ENCODE measurements at places on chromosomes 5 and 9. TPM values are rescaled to one million over a fixed set of nuclear protein-coding genes. Genes with fewer than 3 reads are reported as not detected.

Gene IFNB1
- not detected for total RNA-seq

Gene NTNG2
- total RNA-seq: 0.95 TPM

Gene FIBCD1
- not detected for total RNA-seq

Gene PTAR1
- 19.8 TPM for total RNA-seq

Gene SLCO6A1
- total RNA-seq: not detected

Gene HAVCR1
- total RNA-seq: not detected

Gene NIM1K
- total RNA-seq: not detected

Gene SLC45A2
- not detected for total RNA-seq

Gene NEUROG1
- not detected for total RNA-seq

Gene PCDHA1
- total RNA-seq: not detected

Gene INSL4
- total RNA-seq: not detected

Gene HAND1
- not detected for total RNA-seq

Gene KCTD16
- not detected for total RNA-seq

Gene PDE6A
- total RNA-seq: 0.82 TPM

Gene SAXO1
- not detected for total RNA-seq

Gene WDR41
- 36.6 TPM for total RNA-seq

Gene TOR4A
- total RNA-seq: 17.5 TPM

Gene CAVIN4
- 0.09 TPM for total RNA-seq

Gene TIMD4
- not detected for total RNA-seq

Gene QRFP
- total RNA-seq: not detected

Gene ESM1
- total RNA-seq: not detected

Gene OR1B1
- total RNA-seq: not detected

Gene GPX3
- total RNA-seq: 1,028 TPM

Gene ANKRD33B
- 0.72 TPM for total RNA-seq

Gene HTR1A
- not detected for total RNA-seq

Gene MINAR2
- total RNA-seq: not detected

Gene PTPRD
- total RNA-seq: 0.23 TPM

Gene PLPPR1
- total RNA-seq: not detected

Gene CENPK
- total RNA-seq: 10.0 TPM

Gene PLPP7
- 0.97 TPM for total RNA-seq

Gene SHOC1
- 0.15 TPM for total RNA-seq

Gene RLN1
- not detected for total RNA-seq

Gene ARID3C
- not detected for total RNA-seq

Gene SLC36A2
- not detected for total RNA-seq

Gene FAM120A
- 57.1 TPM for total RNA-seq

Gene RAB24
- 52.7 TPM for total RNA-seq

Gene FAM240B
- not detected for total RNA-seq

Gene PPP2R2B
- 0.70 TPM for total RNA-seq

Gene C1QTNF2
- 0.31 TPM for total RNA-seq

Gene CCNG1
- total RNA-seq: 78.7 TPM

Data from esophagus squamous epithelium (tissue), 5 donors.